T-helper 1 cell (primary cell): ENCODE measurements at places on chromosomes 1 and 21.

- no peak for DNase-seq
These were observed 47.6 kb upstream of the RGS1 start for GRCh38 chr1:192527950-192528349.

GRCh38 chr1:224356685-224357625 is at the start of gene CNIH4:
Gene CNIH4, plus strand, starts transcription at chr1:224356879. Its CDS starts 46 bp downstream, at chr1:224356925.
- DNase-seq = peak; percentile 88

DNA sequence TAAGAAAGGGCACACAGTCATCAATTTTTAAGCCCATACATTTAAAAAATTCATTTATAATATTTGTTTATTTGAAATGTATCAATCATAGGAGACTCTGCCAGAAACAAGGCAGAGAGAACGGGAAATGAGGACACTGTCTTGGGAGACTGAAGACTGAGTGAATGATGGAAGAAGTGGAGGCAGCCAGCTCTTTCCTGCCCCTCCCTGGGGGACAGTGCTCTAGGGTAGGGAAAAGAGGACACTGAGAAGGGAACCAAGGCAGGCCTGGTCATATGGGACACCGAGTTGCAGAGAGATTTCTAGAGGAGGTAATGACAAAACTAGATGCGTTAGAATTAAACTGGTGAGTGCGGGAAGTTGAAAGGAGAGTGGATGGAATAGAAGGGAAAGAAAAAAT is 31.6 kb downstream of the EEIG2 start:
- no peak for DNase-seq

DNA sequence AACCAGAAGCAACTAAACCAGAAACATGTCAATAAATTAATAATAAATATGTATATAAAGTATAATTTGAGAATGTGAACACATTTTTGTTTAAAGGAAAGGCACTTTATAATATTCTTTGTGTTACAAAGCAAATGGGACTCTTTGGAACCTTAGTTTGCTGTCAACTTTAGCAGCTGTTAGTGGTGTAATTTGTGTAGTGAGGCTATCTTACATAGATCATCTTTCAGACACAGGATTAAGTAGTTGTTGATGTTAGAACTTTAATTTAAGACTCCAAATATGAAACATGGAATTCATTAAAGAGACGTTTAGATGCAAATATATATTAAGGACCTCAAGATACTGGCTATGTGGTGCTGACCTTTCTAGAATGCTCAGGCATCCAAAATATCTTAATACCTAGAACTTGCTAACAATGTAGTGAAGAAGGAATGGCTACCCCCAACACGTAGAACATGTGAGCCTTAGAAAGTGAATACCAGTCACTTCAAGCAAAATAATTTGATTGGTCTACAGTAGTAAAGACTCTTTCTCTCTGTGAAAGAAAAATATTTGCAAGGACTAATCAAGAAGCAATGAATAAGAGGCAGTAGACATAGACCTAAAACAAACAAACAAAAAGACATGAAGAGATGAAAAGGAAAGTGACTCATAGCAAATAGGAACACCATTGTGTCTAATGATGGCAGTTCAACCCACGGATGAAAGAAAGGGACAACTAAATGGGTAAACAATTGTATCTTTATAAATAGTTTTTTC is 811.4 kb downstream of the USP25 start:
- no peak for DNase-seq

DNA sequence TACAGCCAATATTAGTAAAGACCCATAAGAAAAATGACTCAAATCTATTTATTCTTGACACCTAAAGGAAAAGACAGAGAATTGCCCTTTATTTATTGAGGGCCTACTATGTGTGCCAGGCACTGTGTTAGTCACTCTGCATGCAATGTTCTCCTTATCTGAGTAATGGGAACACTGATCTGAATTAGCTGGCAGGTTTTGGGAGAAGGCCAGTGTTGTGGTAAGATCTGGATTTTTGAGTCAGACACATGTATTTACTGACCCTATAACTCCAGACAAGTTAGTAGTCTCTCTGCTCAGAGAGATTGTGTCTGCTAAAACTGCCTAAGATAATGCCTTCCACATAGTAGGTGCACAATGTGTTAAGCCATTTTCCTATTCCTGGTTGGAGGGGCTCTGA is 17.3 kb downstream of the LCE4A start:
- no peak for DNase-seq

DNA sequence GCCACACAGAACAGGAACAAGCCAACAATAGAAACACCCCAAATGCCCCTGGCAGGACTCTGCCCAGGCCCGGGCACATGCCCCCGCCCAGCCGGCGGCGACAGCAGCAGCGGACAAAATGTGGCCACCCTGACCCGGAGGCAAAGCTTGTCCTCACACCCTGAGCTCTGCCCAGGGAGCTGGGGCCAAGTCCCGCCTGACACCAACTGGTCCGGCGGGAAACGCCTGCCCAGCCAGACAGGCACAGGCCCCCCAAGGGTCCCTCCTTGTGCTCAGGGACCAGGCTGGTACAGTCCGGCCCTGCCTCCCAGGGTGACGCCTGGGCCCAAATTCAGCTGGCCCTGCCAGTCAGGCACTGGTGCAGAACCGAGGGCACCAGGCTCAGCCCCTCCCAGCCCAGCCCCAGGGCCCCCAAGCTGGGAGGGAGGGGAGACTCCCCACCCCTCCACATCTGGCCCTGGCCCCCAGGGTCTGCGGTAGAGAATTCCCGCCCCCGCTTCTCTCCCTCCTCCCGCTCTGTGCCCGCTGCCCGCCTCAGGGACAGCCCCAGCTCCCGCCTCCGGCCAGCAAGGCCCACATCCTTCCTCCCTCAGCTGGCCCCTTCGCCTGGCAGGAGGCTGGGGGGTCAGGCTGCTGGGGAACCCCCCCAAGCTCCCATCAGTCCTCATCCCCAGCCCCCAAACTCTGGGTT is 2.0 kb downstream of the AHDC1 start:
- no peak for DNase-seq

DNA sequence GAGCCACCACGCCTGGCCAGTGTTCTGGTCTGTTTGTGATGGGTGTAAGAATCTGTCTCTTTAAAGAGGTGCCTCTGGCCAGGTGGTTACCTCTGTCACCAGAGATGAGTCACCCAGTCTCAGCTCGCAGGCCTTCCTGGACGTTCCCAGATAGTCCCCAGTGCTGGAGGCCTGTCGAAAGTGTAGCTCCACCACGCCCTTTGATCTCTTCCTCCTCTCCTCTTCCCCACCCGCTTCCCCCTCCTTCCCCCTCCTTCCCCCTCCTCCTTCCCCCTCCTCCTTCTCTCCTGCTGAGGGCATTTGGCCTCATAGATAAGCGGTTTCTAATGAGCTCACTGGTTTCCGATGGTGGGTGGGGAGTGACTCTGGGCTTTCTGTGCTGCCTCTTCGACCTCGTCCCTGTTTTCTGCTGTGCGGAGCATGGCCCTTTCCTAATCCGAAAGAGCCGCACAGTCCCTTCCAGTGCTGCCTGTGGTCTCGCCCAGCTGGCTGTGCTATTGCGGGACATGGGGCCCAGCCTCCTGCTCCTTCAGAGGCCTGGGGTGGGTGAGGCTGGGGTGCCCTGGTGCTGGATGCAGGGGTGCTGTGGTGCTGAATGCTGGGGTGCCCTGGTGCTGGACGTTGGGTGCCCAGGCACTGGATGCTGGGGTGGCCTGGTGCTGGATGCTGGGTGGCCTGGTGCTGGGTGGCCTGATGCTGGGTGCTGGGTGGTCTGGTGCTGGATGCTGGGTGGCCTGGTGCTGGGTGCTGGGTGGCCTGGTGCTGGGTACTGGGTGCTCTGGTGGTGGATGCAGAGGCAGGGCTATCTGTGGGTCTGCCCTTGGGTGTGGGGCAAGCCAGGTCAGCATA is 19.2 kb downstream of the AGPAT3 start:
- no peak for DNase-seq

- DNase-seq = no peak
These were observed 25.6 kb upstream of the A3GALT2 start for GRCh38 chr1:33346533-33346926.

GRCh38 chr21:39867198-39867650 is at the start of gene PCP4:
Gene PCP4, plus strand, starts transcription at chr21:39867438. Its CDS starts 64 bp downstream, at chr21:39867502.
- no peak for DNase-seq

- DNase-seq = no peak
These were observed 225.1 kb downstream of the PLA2G4A start for GRCh38 chr1:187053876-187054275.

- DNase-seq = no peak
These were observed 26.6 kb downstream of the RGS21 start for GRCh38 chr1:192343344-192343743.

- DNase-seq = no peak
These were observed 146.6 kb downstream of the CNIH3 start for GRCh38 chr1:224762701-224763100.

DNA sequence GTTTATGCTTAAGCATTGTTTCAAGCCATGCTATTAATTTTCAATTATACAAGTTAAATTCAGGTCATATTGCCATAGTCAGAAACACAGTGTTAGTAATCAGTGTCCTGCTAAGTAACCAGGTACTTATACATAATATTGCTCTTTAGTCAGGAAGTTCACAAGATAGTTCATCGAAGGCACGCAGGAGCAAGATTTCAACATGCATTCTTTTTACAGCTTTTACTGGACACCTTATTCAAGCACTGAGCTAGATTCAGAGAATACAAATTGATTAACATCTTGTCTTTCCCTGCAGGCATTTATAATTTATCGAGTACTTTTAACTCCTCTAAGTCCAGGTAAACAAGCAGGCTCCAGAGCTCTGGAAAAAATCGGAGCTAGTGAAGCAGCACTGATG is 202.3 kb upstream of the BRINP3 start:
- DNase-seq = no peak

- no peak for DNase-seq
These were observed 4.7 kb downstream of the PTPRU start for GRCh38 chr1:29240986-29241385.

- no peak for DNase-seq
These were observed 3.3 kb upstream of the FMO4 start for GRCh38 chr1:171310661-171311087.

DNA sequence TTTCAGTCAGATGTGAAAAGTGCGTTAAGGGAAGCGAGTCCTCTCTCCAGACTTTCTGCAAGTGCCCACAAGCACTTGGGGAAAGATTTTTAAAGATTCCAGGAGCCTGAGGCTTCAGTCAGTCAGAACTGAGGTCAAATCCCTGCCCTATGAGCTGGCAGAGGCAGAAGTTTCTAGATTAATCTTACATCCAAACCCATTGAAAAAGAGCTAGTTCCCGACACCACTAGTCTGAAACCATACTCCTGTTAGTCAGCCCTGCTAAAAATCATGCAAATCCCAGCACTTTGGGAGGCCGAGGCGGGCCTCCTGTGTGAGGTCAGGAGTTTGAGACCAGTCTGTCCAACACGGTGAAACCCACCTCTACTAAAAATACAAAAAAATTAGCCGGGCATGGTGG is 21.0 kb downstream of the RSPH1 start:
- DNase-seq = no peak

GRCh38 chr1:237671262-237671661 is 219.5 kb downstream of the ZP4 start:
- DNase-seq = no peak

DNA sequence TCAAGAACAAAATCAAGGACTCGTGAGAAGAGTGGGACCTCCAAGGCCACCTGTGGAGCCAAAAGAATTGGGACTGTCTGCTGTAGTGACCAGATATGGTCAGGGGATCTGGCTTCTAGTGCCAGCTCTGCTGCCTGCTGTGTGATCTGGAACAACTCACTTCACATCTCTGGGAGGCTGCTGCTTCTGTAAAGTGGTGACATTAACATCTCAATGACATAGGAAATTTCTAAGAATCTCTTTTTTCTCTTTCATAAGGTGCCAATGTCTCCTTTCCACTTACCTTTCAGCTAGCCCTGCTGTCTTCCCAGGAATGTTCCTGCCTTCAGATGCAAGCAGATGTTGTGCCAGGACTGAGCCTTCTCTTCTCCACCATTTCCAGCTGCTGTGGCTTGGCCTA is 5.0 kb upstream of the SRSF4 start:
- no peak for DNase-seq

DNA sequence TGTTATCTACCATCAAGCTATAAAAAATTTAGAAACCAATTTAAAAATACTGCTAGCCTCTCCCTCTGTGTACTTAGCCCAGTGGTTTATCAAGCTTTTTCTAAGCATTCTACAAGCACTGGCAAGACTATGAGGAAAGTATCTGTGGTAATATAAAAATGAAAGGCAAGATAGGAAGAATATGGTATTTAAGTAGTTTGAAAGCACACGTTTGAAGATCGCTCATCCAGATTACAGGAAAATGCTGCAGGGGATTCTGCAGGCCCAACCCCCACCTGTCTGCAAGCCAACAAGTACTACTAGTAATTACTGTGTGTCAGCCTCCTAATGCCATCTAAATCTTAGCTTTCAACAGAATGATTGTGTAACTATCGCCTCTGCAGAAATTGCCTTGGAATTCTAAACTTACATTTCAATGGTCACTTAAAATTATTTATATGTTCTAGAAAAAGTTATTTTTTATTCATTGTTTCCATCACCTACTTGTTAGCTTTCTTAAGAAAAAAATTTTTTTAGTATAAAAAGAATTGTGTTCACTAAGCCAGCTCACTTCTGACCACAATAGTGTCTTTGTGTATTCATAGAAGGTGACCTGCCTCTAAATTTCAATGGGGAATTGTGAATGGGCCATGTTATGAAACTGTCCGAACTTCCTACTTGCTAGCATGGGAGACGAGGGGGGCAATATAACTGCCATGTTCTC is 8.5 kb downstream of the ERRFI1 start:
- DNase-seq = no peak

GRCh38 chr1:11680270-11681070 is 478 bp downstream of the MAD2L2 start:
- DNase-seq = no peak

- DNase-seq = no peak
These were observed 30.2 kb upstream of the IL20 start for GRCh38 chr1:206835186-206835585.

- DNase-seq = no peak
These were observed 128.1 kb downstream of the TBX15 start for GRCh38 chr1:118859999-118860398.

- DNase-seq = no peak
These were observed at the start of gene C1QTNF12 for GRCh38 chr1:1246577-1247340. Gene C1QTNF12, minus strand, starts transcription at chr1:1246722. Its CDS starts 32 bp downstream, at chr1:1246690.

- no peak for DNase-seq
These were observed 24.2 kb upstream of the NPPB start for GRCh38 chr1:11882814-11883538.

GRCh38 chr21:34886240-34887104 is 162.6 kb downstream of the RUNX1 start:
- peak; percentile 33 for DNase-seq

DNA sequence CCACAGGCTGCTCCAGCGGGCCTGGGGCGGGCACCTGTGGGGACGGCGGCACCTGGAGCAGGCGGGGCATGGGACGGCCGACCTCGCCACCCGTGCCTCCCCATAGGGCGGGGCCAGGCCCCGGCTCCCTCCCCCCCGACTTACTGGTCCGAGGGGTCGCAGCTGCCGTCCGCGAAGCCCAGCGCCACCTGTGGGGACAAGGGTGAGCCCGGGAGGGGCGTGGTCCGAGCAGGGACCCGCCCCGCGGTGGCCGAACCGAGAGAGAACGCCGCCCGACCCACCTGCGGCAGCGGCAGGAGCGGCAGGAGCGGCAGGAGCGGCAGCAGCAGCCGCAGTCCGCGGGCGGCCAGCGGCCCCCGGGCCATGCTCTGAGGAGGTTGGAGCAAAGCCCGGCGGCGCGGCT is at the start of gene TMEM52:
Gene TMEM52 (minus strand): TSS at position 379 of the 403 bp plus-strand sequence. CDS start 14 bp downstream, at position 365.
- no peak for DNase-seq
